ENCODE measurements at places on chromosomes 12 and 14.

DNA sequence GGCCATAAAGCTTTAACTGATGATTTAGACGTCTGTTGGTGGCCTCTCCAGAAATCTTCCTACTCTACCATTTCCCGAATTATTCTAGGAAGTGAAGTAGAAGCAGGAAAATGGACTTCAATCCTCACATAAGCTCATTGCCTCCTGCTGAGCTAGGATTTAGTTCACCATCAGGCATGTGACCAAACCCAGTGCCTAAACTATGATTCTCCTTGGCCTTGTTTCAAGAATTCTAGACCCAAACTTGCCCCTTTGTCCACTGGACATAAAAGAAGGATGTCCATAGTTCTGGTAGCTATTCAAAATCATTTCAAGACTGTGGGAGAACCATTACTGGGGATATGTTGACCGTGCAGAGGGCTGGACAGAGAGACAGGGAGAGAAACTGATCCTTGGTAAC lies 105.8 kb downstream of the C12orf50 start:
- DNase-seq, result no peak

- DNase-seq, result no peak
These were observed 46.7 kb upstream of the BTG1 start for GRCh38 chr12:92192360-92192759.

GRCh38 chr12:97701901-97702300 lies 239.3 kb downstream of the RMST start:
- DNase-seq, result no peak

DNA sequence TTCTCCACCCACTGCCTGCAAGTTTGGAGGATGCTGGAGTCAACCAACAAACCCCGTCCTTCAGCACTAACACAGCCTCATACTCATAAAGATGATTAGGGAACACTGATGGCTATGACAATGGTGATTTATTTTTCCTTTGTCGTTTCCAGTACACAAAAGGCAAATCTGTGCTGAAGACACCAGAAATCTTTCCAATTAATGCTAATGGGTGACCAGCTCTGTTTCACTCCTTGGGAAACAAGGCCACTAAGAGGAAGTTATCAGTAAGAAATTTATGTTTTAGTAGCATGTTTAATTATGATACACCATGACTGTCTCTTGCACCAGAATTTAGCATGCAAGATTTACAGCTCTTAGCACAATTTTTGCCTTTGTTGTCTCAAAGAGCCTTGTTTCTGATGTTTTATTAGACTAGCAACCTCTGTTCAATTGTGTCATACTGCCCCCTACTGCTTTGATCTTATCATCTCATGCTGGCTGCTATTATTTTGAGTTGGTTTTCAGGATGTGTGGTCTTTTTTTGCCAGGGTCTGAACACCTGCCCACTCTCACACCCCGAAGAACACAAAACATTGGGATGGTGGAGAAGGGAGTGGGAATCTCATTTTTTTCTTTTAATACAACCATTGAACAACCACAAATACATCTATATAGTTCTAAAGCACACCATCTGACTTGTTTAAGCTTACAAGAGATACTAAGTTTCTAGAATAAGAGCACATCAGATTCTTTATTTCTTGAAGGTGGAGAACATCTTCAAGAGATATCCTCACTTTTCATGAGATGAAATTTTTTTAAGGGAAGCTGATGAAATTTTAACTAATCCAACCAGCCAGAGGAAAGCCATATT lies 160.9 kb downstream of the SPTSSA start:
- DNase-seq, result peak; percentile 14

DNA sequence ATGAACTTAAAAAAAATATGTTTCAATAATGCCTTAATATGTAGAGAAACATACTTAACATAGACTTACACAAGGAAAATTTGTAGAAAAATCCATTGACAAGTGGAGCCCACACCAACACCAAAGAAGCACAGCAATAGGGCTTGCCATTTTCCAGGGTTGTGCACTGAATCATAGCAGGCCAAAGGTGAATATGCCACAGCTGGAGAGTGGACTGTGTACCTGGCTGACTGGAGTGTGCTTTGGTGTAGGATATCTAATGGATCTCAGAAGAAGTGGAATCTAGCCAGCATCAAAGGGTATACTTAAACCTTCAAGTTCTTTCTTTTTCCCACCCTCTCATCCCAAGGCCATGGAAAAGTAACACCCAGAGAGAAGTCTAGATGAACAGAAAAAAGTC lies 4.8 kb downstream of the RPL10L start:
- DNase-seq, result no peak

GRCh38 chr14:97120611-97121031 lies 323.4 kb downstream of the VRK1 start:
- DNase-seq, result peak; percentile 55

DNA sequence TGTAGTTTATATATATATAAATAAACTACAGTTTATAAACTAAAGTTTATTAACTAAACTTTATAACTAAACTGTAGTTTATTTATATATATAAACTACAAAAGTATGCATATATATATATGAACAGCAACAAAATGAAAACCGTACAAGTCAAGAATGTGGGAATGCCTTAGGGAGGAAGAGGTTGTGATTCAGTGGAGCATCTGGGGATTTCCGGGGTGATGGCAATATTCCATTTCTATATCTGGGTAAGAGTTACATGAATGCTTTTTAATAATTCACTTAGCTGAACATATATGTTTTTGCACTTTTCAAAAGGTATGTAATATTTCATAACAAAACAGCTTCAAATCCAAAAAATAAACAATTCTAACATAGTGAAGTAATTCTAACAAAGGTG lies 30.1 kb upstream of the CAND1 start:
- no peak for DNase-seq

DNA sequence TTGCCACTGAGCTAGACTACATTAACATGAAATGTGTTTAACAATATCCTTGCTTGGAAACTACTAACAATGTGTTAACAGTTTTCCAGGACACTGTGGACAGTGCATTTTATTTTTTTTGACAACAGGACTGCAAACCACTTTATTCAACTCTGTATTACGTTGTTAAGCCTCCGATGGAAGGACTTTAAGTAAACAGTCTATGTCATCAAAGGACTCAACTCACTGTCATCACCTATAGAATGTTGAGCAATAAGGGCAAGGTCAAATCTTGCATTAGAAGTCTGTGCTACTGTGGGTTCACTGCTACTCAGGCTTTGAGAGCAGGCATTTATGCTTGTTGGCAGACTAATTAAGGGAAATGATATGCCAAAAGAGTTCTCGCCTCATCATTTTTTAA lies 483.7 kb downstream of the FLRT2 start:
- DNase-seq, result no peak

DNA sequence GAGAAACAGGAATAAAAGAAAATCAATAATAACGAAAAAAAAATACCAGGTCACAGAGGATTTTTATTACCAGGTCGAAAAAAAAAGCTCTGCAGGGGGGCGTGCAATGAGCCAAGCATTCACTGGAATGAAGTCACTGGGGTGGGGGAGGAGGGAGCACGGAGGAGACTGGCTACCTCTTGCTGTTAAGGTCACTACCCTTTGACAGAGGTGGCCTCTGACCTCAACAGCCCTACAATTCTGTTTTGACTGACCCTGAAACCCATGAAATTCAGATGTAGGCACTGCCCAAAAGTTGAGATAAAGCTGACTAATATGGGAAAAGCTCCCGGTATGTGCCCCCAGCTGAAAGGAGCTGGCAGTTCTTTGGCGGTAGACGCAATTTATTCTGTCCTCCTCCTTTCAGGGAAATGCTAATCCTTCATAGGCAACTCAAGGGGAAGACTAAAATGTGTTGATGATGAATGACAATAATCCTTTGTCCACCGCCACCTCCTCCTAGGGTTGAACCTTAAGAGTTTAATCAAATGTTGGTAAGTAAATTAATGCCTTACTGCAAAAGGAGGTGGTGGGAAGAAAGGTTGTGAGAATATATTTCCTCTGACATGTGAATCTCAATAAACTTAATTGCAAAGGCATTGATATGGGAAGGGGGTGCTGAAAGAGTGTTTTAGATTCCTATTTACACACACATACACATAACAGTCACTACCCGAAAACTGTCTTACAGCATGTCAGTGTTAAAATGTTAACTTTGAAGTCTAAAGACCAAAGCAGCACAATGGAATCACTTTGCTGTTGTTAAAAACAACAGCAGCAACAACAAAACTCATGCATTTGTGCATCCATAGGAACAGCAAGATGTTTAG lies 6.3 kb upstream of the RIC8B start:
- DNase-seq, result no peak

GRCh38 chr12:4261655-4262054 lies 11.9 kb upstream of the CCND2 start:
- DNase-seq, result no peak

DNA sequence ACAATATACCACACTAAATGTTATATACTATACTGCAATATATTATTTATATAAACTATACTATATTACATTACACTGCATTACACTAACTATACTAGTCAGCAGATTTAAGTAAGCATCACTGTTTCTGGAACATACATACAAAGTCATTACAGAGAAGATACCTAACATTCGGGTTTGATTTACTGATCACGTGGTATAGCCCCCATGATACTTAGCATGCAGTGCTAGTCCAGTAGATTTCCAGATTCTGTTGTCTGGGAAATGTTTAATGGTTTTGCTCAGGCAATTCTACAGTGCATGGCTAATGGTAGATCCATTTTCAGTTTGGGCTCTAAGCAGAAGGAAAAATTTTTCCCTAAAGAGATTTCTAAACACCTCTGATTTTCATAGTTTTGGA lies 403.7 kb upstream of the TMTC1 start:
- DNase-seq, result no peak

DNA sequence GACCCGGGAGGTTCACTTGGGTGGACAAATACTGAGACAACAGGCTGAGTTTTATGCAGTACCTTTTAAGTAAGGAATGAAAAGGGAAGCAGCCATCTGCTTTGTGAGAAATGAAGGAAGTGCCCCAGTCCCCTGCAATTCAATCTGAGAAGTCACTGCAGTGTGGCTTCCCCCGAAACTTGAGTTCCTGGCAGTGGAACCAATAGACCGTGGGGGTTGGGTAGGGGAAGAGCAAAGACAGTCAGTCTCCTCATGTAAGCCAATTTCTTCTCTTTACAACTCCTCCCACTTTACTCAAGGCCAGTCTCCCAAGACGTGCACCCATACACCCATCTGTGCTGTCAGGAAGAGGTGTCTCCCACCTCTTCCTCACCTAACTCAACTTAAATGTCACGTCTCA lies 206.5 kb downstream of the BCAT1 start:
- no peak for DNase-seq

- no peak for DNase-seq
These were observed 319.8 kb downstream of the ZFP36L1 start for GRCh38 chr14:68473069-68473468.

- no peak for DNase-seq
These were observed 73.9 kb upstream of the KRR1 start for GRCh38 chr12:75585330-75585729.

GRCh38 chr12:121107681-121108080 lies 25.0 kb upstream of the P2RX7 start:
- DNase-seq, result no peak

- no peak for DNase-seq
These were observed 10.5 kb downstream of the RNF10 start for GRCh38 chr12:120544691-120545090.

DNA sequence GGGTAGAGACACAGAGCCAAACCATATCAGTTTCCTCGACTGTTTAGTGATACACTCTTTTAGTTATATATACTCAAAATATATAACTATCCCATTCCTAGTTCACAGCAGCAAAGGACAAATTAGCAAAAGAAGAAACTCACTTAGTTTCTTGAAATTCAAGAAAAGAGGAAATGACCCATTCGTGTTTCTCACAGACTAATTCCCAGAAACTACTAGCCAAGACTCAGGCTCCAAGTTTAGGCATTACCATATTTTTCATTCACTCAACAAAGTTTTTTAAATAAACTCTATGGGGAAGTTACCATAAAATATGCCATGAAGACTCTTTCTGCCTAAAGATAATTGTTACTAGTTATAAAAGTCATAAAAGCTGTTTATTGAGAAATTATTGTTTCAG lies 152.3 kb upstream of the DAAM1 start:
- no peak for DNase-seq

GRCh38 chr12:68585966-68586365 lies 24.7 kb upstream of the RAP1B start:
- DNase-seq, result no peak

DNA sequence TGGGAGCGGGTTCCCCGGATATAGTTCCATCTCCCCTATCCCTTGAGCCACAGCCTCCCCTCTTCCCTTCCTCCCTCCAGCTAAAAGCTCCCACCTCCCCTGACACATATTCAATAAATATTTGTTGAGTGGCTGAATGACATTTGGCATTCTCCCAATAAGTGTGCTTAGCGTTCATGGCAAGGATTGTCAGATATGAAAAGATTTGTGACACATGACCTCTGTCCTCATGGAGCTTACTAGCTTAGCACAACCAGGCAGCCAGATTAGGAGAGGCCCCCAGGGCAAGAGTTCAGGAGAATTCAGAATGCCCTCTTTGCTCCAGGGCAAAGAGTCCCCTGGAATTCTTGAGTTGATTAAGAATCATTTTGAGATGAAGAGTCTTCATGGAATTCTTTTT lies 22.5 kb upstream of the SLC6A12 start:
- DNase-seq, result no peak

GRCh38 chr12:49104822-49105221 lies 5.8 kb downstream of the LMBR1L start:
- DNase-seq, result no peak

Data from stimulated activated naive CD8-positive, alpha-beta T cell treated with anti-CD3 and anti-CD28 coated beads, Interleukin-15, amount 100 ng/mL, for 72 hours (primary cell).